ENCODE measurements at places on chromosomes 2 and 18.
A peak's percentile ranks its signal among the peaks of the same experiment; 100 is the strongest.

DNA sequence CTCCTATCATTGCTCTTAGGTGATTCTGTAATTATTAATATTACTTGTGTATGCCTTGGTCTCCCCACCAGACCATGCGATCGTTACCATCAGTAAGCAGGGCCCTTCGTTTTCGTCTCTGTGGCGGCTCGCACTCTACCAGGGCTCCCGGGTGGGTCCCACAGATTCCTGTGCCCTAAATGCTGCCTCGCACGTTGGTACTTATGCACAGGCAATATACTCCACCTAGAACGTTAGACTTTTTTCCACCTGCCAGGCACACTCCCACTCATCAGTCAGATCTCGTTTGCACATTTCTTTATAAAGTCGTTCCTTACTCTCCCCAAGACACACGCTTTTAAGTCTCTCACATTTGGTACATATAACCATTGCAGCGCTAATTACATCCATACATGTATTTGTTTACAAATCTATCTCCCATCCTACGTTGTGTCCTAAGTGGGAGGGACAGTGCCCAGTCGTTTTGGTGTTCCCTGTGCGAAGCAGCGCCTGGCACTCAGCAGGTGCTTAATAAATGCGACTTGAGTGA lies 901 bp downstream of the FEZ2 start:
- DNase-seq, result peak; percentile 15

DNA sequence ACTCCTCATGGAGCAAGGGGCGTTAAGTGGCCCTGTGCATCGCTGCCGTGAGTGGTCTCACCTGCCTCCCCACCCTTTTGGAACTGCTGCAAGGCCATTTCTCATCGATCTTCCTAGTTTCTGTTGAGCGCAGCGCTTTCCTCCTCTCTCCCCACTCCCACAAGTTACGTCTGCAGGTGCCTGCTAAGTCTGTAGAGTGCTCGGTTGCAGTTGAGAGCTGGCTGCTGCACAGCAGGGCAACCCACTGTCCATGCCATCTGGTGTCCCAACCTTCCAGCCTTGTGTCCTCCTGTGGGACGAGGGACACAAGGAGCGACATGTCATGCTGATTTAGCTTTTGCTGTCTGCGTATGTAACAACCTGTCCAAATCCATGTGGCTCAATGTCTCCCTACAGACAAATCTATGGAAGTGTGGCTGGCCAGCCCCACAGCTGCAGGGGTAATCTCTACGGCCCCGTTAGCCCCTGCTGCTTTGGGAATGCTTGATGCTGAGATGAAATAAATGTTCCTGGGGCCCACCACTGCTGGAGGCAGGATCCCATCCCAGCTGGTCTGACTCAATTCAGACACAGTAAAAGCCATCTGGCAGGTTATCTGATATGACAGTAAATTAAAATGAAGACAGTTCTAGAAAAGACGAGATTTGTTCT lies 68.1 kb upstream of the TCF7L1 start:
- DNase-seq, result no peak

- DNase-seq, result no peak
These were observed 670.7 kb upstream of the ZNF804A start for GRCh38 chr2:183927406-183928325.

- no peak for DNase-seq
These were observed 75.4 kb downstream of the CSRNP3 start for GRCh38 chr2:165544897-165545296.

DNA sequence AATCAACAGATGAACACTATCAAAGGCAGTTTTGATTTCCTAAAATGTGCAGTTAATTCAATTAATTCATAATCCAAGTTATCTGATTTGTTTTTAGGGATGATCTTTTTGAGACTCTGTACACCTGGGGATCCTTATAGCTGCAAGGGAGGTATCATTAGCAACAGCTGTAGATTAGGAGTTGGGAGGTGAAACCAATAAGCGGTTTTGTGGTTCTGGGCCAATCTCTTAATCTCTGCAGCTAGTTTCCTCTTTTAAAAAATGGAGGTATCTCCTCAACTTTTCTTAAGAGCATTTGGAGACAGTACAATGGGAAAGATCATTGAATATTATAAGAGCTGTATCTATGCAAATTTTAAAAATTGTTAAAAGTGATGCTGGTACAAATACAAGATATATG lies 126.0 kb downstream of the MC4R start:
- no peak for DNase-seq

GRCh38 chr2:216373896-216374295 lies 1.6 kb upstream of the MARCHF4 start:
- DNase-seq, result no peak

DNA sequence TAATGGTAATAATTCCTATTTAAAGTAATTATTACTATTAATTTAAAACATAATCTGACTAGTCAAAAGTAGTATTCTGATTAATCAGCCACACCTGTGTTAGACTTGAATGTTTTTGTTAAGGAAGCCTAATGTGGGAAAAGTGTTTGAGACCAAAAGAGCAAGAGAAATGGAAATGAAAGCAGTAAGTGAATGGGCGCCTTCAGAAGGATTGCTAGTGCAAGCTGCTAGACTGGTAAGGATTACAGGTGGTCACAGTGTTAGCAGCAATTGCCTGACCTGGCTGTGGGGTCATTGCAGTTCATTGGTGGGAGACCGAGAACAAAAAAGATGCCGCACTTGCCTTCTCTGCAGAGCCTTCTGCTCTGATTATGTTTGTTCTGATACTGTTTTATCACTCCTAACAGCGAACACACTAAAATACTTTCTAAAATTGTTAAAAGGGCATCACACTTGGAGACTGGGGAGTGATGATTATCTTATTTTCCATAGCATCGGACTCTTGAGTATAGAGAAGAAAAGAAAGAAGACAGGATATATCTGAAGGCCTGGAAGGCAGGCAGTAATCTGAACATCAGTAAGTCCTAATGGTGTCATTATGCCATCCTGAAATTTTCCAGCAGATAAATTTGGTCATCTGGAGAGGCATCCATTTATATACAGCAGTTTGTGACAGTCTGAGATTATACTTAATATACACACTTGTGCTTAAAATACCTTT lies 5.8 kb downstream of the SOCS6 start:
- no peak for DNase-seq

DNA sequence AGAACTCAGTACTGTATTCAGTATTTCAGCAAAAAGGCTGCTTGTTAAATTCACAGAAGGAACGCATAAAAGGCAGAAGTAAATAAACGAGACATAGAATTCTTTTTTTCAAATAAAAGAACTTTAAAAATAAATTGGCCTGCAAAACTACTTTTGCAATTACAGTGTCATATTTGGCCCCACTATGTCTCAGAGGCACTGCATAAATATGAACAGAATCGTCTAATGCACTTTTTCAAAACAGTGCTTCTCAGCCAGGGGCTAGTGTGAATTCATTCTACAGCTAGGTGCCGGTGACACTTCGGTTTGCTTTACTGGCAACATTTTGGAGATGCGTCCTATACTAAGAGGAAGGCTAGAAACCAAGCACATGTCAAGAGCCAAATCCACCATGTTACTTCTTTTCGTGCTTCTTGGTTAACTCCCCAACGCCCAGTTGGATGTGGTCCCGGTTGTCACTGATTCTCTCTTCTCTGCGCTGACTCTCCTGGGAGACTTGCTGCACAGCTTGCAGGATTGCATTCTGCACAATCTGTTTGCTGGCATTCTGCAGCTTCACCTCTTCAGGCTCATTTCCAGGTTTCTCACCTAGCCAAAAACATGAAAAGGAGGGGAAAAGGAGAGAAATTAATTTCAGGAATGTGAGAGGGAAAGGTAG lies 51.8 kb downstream of the AKAIN1 start:
- no peak for DNase-seq

DNA sequence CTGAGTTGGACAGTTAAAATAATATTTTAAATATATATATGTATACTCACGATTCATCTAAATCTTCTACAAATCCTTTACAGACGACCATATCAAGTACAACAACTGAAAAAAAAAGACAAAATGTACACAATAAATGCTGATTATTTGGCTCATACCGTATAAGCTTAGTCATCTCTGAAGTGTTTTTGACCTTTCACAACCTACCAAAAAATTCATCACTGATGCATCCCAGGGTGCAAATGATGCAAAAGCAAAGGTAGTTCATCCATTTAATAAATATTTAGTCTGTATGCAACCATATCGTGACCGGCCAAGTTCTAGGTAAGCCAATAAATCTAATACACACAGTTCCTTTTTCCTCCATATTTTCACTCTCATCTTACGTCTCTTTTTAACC lies 1.1 kb downstream of the TMX3 start:
- no peak for DNase-seq

DNA sequence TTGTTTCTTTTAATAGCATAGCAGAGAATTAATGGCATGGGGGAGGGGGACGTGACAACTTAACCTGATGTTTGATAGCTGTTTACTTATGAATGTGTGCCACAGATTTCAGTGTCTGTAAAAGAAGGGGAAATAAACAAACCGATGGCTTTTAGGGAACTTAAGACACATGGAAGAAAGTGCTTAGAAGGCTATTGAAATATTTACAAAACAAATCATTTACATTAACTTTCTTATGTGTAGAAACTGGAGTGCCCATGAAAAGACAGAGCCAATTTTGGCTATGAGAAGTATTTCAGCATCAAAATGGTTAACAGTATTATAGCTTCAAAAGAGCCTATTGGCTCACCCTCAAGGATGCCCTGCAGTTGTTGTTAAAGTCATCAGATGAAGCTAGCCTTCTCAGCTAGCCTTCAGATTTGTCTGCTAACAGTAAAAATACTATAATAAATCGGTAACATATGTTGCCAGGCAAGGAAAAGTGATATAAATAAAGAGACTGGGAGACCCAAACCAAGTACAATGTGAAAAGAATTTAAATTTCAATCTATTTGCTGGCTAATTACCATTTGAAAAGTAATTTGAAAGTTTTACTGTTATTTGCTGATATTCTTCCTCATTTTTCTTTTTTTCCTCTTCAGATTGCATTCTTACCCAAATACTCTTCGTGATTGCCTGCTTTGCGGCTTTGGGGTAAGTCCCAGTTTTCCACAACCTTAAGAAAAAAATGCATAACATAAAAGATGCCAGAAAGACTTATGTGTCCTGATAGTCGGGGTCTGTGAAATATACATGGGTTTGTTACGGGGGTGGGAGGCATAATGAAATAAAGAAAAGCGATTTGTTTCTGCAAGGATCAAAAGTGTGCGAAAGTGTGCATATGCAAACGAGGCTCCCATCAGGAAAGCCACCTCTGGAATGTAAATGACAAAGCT lies 256.4 kb downstream of the MEIS1 start:
- DNase-seq, result no peak

GRCh38 chr18:13524054-13524453 lies 202.3 kb downstream of the FAM210A start:
- DNase-seq, result no peak

- no peak for DNase-seq
These were observed 420.3 kb upstream of the MMADHC start for GRCh38 chr2:150007815-150008430.

DNA sequence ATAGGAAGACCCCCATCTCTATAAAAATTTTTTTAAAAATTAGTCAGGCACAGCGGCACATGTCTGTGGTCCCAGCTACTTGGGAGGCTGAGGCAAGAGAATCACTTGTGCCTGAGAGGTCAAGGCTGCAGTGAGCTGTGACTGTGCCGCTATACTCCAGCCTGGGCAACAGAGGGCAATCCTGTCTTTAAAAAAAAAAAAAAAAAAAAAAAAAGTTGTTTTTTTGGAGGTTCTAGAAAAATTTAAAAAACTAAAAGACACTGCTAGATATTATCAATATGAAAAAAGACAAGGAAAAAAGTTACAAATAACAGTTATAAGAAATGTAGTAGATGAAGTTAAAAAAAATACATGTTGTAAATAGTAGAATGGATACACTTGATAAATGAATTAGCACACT lies 56.1 kb upstream of the C2orf15 start:
- DNase-seq, result peak; percentile 40

DNA sequence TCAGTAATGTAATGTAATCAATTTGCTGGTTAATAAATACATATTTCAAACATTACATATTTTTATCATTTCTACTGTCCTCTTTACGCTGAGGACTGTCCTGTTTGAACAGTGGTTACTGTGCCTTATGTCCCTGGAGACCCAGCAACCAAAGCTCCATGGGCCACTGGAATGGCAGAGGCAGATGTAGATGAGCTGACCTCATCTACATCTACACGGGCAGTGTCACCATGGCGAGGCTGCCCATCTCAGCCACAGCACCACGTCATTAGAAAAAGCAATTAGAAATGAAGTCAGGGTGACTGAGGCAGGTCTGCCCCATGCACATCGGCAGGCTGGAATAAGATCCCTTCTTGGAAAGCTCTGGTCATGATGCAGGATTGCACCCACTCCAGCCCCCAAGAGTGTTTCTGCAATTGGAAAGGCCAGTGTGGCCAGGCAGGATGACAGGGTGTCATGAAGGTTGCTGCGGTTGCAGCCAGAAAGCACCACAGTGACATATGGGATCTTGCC lies 237.5 kb downstream of the NDUFA10 start:
- DNase-seq, result no peak

- no peak for DNase-seq
These were observed 105.1 kb upstream of the SP3 start for GRCh38 chr2:174070281-174070680.

DNA sequence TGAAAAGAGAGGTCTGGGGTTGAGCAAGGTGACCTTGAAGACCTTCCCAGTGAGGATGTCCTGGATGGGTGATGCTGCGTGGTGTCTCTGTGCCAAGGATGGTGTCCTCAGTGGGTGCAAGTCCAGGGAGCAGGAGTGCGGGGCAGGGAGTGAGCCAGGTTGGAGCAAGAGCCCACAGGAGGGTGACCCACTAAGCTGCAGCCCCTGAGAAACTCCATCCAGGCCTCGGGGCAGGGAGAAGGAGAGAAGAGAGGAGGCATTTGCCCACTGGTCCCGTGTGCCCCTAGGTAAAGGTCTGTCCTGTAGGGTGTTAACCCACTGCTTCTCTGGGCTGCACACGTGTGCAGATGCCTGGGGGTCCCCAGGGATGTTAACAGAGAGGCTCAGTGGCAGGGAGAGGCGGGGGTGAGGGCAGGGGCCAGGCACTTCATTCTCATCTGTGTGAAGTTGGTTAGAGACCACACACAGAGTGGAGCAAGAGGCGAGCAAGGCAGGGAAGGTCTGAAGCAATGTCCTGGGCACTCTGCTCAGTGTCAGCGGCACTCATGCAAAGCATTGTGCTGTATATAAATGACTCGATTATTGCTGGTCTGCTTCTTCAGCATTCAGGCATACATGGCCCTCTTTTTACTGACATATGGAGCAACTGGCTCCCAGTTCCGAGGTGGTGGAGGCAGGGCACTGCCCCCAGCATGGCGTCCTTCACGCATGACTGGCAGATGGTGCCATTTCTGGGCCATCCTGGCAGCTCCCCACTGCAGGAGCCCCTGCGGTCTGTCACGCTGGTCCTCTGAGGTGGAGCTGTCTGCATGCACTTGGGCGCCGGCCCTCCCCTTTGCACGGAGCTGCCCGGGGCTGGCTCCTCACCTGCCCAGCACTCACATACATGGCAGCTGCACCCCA lies 117.2 kb upstream of the HS6ST1 start:
- no peak for DNase-seq

DNA sequence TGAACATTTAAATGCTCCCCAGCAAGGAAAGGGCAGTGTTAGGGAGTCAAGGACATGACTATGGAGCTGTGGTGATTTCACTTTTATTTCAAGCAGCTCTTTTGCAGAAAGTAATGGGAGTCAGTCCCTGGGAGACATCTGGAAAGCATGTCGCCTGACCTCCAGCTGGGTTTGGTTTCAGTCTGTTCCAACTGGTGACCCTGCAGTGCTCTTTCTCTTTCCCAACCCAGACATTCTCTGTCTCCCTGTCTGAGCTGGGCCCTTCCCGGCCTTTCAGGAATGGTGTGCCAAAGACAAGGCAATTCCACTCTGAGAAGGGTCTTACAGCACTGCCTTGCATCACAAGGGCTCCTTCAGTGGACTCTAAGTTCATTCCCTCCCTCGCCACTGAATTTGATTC lies 323.2 kb downstream of the OSR1 start:
- DNase-seq, result no peak
